ENCODE measurements at places on chromosomes 5 and 9.

DNA sequence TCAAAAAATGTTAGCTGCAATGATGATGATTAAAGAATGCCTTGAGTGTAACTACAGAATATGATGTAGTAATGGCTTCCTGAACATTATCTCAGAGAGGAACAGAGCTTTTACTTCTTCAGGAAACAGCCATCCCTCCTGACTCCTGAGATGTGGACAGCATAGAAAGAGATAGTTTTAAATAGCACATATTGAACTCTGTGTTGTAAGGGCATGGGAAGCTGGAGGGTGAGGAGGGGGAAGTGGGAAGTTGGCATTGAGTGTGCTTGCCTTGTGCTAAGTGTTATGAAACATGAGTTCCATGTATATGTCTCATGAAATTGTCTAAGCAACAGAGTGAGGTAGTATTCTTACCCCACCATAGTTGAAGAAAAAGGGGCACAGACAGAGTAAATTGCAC is 161.5 kb upstream of the SLC28A3 start:
- no peak for DNase-seq

DNA sequence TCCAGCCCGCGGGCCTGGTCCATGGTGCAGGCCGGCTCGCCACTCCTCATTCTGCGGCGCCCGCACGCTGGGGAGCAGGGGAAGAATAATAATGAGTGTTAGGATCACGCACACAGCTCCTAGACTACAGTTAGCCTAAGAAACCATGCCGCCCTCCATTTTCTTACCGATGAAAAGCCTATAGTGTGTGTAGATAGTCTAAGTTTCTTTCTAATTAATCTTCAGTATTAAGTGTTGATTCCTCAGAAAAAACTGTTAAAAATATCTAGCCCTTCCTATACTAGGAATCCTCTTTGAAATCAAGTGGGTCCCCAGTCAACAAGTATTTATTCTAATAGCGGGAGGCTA is 9.3 kb downstream of the ZBED3 start:
- DNase-seq: no peak

DNA sequence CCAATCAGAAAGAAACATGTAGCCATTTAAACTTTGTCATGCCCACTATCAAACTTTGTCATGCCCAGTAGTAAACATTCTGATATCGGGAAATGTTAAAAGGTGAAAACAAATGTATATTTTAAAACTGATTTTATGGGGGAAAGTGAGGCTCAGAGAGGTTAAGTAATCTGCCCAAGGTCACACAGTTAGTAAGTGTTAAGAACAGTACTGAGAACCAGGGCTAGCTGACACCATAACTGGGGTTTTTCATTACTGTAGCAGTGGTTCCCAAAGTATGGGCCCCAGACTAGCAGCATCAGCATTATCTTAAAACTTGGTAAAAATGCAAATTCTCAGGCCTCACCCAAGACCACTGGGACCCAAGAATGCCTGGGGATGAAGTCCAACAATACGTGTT is 9.9 kb upstream of the FRRS1L start:
- no peak for DNase-seq

DNA sequence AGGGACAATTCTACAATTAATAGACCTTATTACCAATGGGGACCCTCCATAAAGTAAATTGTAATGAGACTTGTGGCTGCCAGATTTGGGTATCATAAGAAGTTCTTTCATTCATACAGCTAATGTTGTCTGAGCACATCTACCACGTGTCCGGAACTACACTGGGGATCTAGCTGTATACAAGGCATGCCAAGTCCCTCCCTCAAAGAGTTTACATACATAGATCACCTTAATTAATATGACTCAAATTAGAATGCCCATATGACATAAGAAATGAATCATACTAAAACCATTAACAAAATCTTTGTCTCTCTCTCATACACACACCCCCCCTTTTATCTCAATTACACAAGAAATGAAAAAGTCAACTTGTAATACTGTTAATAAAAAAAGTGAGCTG is 18.0 kb upstream of the NR4A3 start:
- no peak for DNase-seq

DNA sequence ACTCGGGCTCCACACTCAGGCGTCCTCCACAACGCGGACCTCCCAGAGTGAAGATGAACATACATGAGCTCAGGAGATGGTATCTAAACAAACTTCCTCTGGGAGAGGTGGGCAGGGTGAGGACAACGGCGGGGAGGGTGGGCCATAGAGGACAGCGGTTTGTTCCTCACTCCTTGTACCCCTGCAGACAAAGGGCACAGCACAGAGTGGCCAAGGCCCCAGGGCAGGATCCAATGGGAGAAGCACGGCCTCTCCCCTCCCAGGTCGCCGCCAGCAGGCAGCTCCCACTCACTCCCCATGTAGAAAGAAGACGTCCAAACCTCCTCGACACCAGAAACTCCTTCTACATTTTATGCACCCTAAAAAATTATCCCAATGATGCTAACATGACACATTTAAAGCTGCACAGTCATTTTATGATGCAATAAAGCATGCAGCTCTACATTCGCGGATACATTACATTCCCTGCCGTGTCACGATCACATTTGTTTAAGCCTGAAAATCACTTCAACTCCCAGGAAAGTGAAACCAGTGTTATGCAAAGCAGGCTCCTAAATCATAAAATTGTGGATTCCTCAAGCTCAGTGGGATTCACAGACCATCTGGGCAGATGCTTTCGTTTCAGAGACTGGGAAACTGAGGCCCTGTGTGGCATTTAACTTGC is 87.5 kb upstream of the SARDH start:
- peak; percentile 10 for DNase-seq

- no peak for DNase-seq
These were observed 223.5 kb downstream of the SH3GL2 start for GRCh38 chr9:17802249-17802857.

- DNase-seq: no peak
These were observed 17.2 kb downstream of the IRX4 start for GRCh38 chr5:1865486-1865885.

Measured in smooth muscle cell of the brain vasculature (primary cell).